ENCODE measurements at places on chromosomes 16 and 17.

DNA sequence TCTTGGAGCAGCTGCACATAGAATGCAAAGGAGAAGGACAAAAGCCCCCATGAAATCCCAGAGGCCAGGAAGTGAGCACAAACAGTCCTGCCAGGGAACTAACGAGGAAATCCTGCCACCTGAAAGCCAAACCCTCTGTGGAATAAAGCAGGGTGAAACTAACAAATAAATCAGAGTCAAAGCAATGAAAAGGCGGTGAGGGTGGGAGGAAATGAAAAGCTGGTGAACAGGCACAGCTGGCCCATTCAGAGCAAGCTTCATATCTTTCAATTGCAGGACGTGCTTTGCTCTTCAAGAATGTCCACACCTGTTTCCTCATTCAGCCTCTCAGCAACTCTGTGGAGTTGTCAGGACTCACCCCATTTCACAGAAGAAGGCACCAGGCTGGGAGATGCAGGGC, 108.1 kb downstream of the ABCC12 start:
- no peak for DNase-seq

DNA sequence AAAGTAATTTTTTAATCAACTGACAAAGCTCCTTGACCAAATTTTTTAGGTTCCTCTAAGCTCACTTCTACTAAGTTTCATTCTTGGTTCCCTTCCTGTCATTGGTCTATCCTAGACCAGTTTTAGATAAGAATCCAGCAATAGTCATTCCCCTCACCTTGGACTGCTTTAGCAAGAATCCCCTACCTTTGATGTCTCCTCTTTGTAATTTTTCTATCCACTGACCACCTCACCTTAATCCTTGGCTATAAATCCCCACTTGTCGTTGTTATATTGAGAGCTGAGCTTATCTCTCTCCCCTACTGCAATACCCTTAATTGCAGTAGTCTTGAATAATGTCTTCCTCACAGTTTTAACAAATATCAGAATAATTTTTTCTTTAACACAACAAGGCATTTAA, 107.2 kb downstream of the USP32 start:
- no peak for DNase-seq

DNA sequence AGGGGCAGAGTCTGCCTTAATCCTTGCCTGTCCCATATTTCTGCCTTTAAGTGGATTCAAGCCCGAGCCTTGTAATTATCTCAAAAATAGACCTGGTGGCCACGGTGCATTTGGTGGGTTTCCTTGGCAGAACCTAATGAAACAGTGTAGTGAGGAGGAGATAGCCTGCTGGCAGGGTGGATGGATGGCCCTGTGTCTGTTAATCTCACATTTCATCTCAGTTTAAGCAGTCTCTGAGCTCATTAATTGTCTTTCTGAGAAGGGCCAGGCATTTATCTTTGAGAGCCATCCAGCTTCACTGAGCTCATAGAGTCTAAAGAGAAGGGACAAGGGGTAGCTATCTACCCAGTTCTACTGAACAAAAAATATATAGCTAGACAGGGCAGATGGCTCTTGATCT, 364.0 kb upstream of the EEF2KMT start:
- no peak for DNase-seq

- DNase-seq: no peak
Observed at GRCh38 chr16:19896951-19897350, 12.3 kb upstream of the GPRC5B start.

GRCh38 chr17:59620064-59620359, 317 bp downstream of the CLTC start:
- no peak for DNase-seq

DNA sequence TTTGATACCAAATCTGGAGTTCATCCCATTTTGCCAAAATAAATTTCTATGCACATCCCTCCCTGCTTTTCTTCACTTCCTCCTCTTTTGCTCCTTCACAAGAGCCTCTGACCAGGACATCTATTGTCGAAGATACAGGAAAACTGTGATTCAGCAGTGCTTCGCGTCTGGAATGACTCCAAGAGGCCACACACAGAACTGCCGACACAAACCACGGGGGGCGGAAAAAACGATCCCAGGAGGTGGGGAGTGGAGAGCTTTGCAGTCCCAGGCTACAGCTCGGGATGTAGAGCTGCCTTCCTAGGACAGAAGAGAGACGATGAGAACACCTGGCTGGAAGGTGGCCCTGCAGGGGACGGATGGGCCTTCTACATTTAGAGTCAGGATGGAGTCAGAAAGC, 102.8 kb downstream of the XYLT1 start:
- DNase-seq: no peak

DNA sequence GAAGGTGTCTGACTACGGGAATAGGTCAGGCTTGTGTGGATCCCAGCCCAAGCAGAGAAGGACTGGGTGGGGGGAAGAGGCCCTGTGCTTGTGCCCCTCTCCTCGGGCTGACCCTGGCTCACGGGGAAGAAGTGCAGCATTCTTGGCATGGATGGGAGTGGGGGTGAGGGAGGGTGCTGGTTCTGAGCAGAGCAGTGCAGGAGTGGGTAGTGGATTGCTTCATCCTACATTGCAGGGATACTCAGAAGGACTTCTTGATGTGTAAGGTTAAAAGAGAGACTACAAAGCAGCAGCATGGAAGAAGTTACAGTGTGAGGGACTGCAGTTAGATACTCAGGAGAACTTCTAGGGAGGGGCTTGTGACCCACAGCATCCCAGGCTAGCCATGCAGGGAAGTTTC, 2.1 kb downstream of the ARHGAP23 start:
- no peak for DNase-seq

GRCh38 chr16:79283578-79283977, 317.0 kb downstream of the MAF start:
- DNase-seq: no peak

GRCh38 chr17:44627513-44628242, 28.6 kb upstream of the MEIOC start:
- no peak for DNase-seq

DNA sequence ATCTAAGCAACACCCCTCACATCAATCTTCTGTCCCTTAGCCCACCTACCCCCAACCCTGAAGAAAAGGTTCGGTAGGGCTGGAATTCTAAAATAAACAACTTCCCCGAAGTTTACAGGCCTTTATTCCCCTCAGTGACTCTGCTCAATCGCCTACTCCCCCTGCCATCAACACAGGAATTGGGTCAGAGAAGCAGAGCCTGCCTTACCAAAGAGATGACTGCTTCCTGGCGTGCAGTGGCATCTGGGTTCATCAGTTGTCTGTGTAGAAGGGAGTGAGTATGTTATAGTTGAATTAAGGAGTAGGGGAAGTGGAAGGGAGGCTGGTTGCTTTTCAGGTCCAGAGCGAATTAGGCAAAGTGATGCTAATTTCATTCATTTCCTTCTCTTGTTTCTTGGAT, 12.7 kb downstream of the HEATR9 start:
- no peak for DNase-seq

- no peak for DNase-seq
Observed at GRCh38 chr16:8943001-8943763, 20.5 kb downstream of the USP7 start.

DNA sequence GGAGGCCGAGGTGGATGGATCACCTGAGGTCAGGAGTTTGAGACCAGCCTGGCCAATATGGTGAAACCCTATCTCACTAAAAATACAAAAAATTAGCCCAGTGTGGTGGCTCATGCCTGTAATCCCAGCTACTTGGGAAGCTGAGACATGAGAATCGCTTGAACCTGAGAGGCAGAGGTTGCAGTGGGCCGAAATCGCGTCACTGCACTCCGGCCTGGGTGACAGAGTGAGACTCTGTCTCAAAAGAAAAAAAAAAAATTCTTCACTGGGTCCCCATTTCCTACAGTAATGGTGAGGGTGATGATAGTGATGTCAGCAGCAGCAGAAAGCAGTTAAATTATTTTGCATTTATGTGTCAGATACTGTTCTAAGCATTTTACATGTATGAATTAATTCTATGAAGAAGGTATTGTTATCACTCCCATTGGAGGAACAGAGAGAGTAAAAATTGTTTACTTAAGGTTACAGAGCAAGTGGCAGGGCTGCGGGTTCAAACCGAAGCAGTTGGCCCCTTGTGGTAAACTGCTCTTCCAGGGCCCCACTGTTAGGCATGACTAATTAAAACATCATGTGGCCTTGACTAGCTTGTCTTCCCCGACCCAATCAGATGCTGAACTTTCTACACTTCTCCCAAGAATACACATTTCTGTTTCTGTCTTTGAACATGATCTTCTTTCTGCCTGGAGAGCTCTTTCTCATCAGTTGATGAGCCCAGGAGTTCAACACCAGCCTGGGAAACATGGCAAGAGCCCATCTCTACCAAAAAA, 45.8 kb downstream of the STAT3 start:
- DNase-seq: no peak

DNA sequence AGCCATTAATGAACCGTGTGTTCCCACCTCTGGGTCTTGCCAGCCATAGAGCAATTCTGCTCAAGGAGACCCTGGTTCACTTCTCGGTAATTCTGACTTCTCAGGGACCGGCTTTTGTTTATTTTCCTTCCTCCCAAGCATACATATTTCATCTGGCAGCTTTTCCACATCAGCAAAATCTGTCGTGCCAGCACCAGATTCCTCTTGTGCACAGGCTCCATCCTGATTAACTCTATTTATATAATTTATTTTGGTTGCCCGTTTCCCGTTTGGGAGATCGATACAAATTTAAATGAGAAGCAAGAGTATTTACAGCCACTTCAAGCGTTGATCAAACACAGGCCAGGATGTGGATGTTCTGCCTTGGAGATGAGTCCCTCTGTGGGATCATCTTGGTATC, 161.9 kb upstream of the XYLT1 start:
- no peak for DNase-seq

DNA sequence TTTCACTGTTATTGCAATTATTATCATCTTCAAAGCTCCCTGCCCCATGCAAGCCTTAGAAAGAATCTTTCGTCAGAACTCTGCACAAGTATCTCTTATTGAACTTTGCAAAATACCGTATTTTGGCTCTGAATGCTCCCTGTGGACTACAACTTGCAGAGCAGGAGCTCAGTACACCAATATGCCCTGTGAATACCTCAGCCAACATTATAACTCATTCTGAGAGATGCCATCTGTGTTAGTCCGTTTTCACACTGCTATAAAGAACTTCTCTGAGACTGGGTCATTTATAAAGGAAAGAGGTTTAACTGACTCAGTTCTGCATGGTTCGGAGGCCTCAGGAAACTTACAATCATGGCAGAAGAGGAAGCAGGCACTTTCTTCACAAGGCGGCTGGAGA, 87.2 kb upstream of the XYLT1 start:
- no peak for DNase-seq

DNA sequence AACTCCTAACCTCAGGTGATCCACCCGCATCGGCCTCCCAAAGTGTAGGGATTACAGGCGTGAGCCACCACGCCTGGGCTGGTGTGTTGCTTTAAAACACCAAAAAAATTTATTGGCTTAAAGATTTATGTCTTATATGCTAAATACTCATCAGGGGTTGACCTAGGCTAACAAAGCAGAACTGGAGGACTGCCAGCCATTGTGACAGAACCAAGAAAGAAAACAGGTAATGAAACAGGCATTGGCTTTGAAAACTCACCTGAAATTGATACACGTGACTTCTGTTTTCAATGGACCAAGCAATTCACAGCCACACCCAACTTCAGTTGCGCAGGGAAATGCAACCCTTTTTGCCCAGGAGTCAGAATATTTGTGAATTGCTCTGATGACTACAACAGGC, 4.9 kb upstream of the PHAF1 start:
- no peak for DNase-seq

DNA sequence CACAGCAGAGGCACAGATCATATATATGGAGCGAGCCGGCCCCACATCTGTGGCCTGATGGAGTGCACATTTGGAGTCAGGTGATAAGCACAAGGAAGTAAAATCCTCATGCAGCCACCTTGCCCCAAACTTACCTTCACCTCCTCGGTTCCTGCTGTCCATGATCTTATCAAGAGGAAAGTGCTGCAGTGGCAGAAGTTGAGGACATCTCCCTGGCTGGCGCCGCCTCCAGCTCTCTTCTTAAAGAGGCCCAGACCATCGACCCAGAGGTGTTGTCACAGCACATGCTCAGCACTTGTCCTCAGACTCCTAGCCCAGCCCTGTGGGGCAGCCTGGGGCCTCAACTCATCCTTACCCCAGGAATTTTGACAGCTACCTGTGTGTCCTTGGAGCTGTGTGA, 212.5 kb downstream of the CCDC182 start:
- DNase-seq: no peak

- DNase-seq: no peak
Observed at GRCh38 chr16:2533912-2534311, 2.7 kb upstream of the CEMP1 start.

DNA sequence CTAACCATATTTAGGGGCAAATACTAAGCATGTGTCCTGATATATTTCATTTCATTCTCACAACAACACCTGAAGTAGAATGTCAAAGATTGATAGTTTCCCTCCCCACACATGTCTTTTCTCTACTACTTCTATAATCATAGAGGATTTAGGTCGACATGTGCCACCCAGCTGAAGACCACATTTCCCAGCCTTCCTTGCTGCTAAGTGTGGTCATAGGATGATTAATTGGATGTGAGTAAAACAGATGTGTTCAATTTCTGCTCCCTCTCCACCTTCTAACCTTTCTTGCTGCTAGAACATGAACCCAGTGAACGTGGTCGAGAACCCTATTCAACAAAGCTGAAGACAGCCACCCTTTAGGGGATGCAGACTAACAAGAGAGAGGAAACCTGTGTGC, 18.8 kb upstream of the HLF start:
- no peak for DNase-seq

DNA sequence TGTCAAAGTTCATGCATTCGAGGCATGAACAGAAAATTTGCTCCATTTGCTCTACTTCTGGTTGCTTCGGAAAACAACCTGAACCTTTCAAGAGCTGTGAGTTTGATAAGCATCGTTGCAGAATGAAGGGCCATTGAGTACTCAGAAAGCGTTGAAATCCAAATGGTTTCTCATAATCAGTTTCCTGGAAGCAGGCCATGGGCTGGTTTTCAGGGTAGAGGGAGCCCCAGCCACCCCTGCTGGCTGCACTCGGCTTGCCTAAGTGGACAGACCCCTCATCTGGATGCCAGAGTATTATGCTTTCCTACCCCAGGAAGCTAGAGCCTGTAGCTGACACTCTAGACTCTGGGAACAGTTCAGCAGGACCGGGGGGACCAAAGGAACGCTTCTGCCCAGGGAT, 24.4 kb downstream of the SCNN1G start:
- no peak for DNase-seq

GRCh38 chr17:9817086-9817485, 4.8 kb downstream of the GSG1L2 start:
- DNase-seq: no peak

DNA sequence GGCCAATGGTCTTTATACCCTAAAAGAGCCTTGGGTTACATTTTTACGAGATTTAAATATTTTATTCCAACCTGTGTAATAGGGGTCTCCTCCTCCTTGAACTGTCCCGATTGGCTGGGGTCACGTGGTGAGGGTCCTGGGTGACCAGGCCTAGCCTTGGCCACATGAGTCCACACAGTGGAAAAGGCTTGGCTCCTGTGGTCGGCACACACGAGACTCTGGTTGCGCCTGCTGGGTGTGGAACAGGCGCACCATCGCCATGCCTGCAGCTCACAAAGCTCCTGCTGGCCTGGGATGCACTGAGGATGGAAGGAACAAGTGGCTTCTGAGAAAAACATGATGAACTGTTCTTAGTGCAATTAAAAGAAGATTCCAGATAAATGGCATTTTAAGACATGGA, 103.9 kb upstream of the ZNF750 start:
- peak; percentile 15 for DNase-seq

GRCh38 chr16:49851468-49851787, 4.5 kb downstream of the ZNF423 start:
- no peak for DNase-seq

All from sciatic nerve (tissue), 2 donors.